ENCODE measurements at places on chromosomes 12 and 14.

DNA sequence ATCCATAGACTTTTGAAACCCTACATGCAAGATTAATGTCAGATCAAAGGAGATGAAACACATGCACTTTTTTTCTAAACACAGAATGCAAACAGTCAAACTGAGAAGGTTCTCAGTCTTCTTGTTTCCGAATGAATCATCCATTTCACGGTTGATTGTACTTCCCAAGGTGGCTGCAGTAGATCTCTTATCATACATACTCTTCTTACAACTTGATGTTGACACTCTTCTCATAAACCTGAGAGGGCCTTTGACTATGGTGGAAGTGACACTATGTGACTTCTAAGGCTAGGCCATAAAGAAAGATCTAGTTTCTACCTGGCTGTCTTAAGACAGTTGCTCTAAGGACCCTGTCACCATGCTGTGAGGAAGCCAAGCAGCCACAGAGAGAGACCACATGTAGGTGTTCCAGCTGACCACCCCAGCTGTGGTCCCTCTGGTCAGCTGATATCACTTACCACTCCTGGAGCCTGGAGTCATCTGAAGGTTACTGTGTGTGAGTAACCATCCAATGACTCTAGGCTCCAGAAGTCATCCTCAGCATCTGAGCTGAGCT, 67.2 kb upstream of the HMGA2 start:
- DNase-seq: no peak

- DNase-seq: no peak
Observed at GRCh38 chr12:49872781-49873181, 29.9 kb upstream of the BCDIN3D start.

GRCh38 chr12:89693639-89694202, 14.9 kb downstream of the ATP2B1 start:
- no peak for DNase-seq

- DNase-seq: no peak
Observed at GRCh38 chr14:73870525-73871235, 16.0 kb upstream of the ZNF410 start.

DNA sequence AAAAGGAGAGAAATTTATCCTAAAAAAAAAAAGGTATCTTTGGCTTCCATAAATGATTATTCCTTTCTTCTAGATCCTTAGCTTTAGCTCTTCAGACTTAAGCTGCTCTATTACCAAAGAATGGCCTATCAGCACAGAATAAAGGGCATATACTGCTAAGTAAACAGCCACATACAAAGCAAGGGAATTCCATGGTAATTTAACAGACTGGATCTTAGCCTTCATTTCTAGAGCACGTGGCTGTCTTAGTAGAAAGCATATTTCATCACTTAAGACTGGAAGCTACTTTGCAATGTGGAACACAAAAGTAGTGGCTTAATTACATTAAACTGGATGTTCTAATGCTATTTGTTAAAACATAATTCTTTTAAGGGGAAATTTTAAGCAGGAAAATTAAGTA, 23.1 kb downstream of the TMED10 start:
- no peak for DNase-seq

GRCh38 chr12:125434936-125435443, 369.8 kb downstream of the AACS start:
- no peak for DNase-seq

GRCh38 chr12:62763861-62764645, 170.9 kb downstream of the PPM1H start:
- no peak for DNase-seq

DNA sequence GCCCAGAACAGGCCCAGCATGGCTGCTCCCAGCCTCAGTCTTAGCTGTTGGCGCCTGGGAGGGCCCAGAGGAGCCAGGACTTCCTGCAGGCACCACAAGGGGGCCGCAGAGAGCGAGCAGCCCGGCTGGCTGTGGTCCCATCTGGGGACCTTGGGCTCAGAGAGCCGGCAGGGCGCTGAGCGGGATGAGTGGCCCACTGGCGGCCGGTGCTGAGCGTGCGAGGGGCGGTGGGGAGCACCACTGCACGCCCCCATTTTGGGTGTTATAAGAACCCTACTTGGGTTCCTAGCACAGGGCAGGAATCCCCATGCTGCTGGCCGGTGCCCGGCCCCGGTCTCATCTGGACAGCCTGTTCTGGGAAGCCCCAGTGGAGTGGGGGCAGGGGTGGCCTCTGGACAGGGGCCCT, 25.9 kb upstream of the CRIP2 start:
- peak; percentile 82 for DNase-seq

GRCh38 chr12:39831587-39832315, 212.1 kb upstream of the ABCD2 start:
- no peak for DNase-seq

- peak; percentile 7 for DNase-seq
Observed at GRCh38 chr12:119229837-119230236, 51.1 kb downstream of the HSPB8 start.

DNA sequence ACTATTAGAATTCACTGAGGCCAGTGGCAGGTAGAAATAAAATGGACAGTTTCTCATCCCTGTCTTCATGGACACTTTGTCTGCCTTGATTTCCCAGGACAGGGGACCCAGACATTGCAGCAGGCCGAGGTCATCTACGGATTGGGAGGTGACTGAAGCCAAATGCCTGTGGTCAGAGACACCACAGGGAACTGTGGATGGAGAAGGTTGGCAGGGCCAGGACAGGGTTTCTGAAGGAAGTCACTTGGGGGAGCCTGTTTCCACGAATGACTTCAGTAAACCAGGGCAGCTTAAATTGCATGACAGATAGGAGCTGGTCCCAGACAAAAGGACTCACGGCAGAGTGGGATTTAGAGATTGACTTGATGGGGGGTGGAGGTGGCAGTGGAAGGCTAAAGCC, 224.9 kb downstream of the NTF3 start:
- DNase-seq: no peak

DNA sequence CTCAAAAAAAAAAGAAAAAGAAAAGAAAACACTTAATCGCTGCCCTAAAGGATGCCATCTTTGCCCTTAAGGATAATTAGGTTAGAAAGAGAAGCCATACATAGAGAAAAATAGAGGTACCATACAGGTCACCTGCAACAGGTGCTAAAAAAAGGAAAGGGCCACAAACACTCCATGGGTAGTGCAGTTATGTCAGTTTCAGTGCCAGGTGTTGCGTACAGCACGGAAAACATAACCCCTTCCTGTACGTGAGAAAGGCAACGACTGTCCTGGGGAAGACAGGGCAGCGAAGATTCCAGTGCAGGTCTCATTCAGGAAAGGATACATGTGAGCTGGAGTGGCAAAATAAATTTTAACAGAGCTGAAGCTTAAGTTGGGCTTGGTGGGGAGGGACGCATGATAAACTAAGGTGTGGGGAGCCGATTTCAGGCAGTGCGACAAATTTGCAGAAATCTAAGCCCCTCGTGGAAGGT, 553 bp upstream of the DAZAP2 start:
- no peak for DNase-seq

GRCh38 chr14:39755269-39755878, 323.1 kb upstream of the FBXO33 start:
- DNase-seq: no peak

DNA sequence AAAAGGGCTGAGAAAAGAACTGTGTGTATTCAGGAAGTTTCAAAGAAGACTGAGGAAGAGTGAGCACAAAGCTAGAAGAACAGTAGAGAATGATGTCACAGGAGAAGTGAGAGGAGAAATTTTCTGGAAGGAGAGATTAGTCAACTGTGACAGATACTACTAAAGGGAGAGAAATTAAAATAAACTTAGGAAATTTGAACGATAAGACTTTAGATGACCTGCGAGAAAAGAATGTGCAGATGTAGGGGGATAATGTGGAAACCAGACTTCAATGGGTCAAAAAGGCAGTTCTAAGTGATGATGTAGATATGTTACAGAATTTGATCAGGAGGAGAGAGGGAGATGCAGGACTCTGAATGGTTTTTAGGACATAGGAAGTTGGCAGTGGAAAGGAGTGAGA, 287.4 kb downstream of the SYT1 start:
- DNase-seq: no peak

DNA sequence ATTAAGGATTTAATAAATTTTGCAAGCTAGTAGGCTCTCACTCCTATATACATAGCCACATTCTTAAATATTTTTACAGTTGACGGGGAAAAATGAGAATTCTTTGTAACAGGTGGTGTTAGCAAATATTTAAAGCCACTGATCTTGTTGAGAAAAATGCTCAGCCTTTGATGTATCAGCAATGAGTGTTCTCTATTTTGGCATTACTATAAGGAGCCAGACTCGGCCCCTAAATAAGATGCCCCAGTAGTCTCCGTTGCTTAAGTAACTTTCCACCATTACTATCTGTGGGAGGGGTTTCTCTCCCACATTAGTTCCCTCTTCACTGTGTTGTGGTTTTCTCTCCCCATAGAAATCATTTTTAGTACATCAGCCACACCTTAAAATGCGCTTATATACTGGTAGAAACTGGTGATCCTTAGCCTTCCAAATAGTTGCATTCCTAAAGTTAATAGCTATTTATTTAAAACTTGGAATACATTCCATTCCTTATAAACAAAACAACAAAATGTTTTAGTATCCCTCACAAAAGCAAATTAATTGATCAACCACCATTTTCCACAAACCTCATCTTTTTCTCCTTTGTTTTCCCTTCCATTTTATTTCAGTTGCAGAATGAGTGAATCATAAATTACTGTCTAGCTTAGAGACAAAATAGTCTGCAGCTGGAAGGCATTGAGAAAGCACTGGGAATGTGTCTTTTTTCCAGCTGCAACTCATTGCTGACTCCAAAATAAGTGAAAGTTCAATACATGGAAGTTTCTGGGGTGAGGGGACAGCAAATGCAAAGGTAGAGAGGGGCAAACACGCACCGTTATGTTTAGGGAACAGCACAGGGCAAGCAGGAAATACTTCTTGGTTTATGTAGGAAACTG, 84.7 kb upstream of the FERMT2 start:
- no peak for DNase-seq

DNA sequence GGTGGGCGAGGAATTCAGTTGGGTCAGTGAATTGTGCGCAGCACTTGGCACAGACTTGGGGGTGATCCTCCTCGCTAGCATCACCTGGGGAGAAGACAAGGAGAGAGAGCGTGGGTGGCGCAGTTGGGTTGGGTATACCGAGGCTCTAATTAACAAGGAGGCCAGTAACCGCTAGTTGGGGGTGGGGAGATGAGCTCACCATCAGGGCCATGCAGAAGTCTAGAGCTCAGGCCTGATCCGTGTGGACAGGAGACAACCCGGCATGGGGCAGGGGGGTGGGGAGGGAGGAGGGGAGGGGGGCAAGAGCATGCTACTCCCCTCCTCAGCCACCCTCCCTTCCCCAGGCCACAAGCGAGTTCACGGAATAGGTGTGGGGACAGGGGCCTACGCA, 580 bp downstream of the SALL2 start:
- no peak for DNase-seq

DNA sequence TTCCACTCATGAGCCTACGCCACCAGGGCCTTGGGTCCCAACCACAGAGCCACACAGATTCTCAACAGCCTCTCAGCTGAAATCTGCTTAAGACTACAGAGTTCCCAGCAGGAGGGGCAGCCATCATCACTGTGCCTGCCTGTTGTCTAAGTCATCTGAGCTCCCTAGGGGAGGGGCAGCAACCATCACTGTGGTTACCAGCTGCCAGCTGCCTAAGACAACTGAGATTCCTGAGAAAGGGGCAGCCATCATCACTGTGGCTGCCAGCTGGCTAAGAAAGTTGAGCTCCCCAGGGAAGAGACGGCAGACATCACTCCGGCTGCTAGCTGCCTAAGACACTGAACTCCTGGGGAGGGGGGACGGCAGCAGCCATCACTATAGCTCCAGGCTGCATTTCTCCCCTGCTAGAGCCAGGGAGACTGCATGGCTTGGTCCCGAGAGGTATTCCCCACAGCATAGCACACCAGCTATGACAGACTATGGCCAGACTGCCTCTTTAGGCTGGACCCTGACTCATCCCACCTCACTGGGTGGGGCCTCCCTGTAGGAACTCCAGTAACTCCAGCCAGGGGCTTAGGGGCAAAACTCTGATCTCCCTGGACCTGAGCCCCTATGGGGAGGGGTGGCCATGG, 37.2 kb upstream of the C14orf132 start:
- peak; percentile 51 for DNase-seq

GRCh38 chr12:4164188-4164558, 109.4 kb upstream of the CCND2 start:
- DNase-seq: no peak

GRCh38 chr14:70011098-70011497, 131.9 kb downstream of the SMOC1 start:
- DNase-seq: no peak

GRCh38 chr14:34780646-34781045, 66.3 kb upstream of the CFL2 start:
- DNase-seq: no peak

DNA sequence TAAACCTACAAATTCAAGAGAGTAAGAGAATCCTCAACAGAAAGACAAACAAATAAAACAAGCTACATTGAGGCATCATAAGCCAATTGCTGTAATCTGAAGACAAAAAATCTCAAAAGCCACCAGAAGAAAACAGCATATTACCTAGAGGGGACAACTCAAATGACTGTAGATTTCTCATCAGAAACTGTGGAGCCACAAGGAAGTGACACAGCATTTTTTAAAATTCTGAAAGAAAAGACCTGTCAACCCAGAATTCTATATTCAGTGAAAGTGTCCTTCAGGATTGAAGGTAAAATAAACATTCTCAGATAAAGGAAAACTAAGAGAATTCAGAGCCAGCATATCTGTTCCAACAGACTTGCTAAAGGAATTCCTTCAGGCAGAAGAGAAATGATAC, 147.8 kb upstream of the DHRS4 start:
- DNase-seq: no peak

GRCh38 chr12:6947615-6948014, 3.5 kb upstream of the PTPN6 start:
- DNase-seq: no peak

DNA sequence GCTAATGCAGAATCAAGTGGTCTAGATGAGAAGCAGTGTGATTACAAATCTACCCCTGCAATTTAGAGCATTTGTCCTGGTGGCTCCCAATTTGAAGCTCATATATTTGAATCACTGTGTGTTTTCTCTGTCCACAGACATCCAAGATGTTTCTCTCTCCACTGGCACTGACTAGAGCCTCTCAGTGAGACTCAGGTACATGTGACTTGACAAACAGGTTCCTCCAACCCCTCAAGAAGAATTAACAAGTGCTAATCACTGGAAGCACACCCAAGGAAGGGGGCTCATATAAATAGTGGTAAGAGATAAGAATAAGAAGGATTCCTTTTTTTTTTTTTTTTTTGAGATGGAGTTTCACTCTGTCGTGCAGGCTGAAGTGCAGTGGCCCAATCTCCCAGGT, 20.5 kb downstream of the OR10G2 start:
- DNase-seq: no peak

Data from muscle of back (tissue), 13 donors.